ENCODE measurements at places on chromosomes 11 and 22.

DNA sequence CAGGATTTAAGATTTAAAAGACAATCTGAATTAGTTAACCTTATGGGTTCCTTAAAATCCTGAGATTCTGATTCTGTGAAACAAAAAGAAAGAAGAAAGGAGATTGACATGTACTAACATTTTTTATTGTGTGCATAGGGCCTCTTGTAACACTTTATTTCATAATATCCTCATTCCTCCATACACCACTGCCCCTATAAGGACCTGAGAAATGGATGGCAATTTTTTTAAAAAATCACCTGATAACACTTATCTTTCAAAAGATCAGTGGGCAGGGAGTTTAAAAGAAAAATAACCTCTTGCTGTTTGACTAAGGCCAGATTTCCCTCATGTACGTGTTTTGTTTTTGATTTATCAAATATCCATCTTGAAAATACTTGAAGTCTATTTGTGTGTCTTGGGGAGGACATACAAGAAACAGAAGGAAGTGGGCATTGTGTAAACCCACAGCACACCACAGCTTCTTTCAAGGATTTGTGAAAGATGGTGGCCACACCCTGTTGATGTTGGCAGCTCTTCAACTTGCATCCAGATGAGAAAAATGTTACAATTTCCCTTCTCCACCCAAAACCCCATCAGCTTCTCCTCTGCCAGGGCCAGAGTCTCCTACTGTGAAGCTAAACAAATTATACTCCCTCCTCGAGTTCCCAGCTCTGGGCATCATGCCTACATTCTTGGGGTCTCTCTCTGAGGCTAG is 35.0 kb upstream of the MPEG1 start:
- no peak for DNase-seq

DNA sequence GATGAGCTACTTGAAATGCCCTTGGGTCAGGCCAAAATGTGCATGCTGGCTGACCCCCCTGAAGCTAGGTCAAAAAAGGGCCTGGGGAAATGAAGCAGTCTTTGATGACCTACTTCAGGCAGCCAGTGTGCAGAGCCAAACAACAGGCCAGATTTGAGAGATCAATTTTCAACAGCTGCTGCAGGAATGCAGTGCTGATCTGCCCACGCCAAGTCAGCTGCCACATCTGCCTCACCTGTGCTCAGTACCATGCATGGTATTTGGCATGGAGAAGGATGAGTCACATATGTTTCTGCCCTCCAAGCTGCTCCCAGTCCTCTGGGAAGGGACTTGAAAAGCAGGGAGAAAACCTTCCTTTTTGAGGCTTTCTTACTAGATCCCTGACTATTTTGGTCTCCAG is 35.8 kb downstream of the MTNR1B start:
- no peak for DNase-seq

GRCh38 chr22:36116127-36116526 is 44.4 kb downstream of the APOL3 start:
- DNase-seq = no peak

DNA sequence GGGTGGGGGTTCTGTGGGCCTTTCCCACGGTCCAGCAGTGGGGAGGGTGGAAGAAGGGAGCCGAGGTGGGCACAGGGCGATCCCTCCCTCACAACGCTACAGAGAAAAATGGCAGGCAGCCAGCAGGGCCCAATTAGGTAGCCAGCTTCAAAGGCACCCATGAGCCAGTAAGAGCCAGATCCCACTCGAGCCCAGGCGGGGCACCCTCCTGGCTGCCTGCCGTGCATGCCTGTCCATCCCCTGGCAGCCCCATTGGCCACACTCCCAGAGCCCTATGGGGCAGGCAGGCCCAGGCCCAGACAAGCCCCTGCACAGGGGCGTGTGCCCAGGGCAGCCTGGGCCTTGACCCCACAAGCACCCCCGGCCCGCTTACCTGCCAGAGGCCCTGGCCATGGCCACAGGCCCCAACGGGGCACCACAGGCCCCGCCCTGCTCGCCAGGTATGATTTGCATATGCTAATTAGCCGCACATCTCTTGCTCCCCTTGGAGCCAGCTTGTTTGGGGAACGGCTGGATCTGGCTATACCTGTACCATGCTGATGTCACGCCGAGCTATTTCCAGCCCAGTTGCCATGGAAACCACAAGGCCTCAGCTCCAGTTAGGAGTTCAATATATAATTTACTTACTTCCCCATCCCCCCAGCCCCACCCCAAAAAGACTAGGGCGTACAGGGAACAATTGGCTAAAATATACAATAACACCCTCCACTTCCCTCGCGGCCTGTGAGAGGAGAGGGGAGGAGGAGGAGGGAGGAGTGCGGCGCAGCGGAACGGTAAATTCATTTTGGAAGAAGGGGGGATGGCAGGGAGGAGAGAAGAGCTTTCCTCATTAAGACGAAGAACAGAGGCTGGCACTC is 47.5 kb upstream of the TCF20 start:
- DNase-seq = peak; percentile 72

- peak; percentile 100 for DNase-seq
These were observed at the start of gene TSSC4 for GRCh38 chr11:2400069-2400761. Gene TSSC4 (plus strand): TSS chr11:2400750. CDS start chr11:2402634, 1,884 bp downstream.

GRCh38 chr11:115606498-115607220 is 102.4 kb upstream of the CADM1 start:
- peak; percentile 29 for DNase-seq

GRCh38 chr11:111366560-111367410 is 12.3 kb downstream of the POU2AF1 start:
- DNase-seq = no peak

GRCh38 chr11:130518164-130518680 is 69.8 kb downstream of the ADAMTS15 start:
- DNase-seq = no peak

GRCh38 chr22:30368420-30368819 is 11.6 kb downstream of the CCDC157 start:
- DNase-seq = no peak

DNA sequence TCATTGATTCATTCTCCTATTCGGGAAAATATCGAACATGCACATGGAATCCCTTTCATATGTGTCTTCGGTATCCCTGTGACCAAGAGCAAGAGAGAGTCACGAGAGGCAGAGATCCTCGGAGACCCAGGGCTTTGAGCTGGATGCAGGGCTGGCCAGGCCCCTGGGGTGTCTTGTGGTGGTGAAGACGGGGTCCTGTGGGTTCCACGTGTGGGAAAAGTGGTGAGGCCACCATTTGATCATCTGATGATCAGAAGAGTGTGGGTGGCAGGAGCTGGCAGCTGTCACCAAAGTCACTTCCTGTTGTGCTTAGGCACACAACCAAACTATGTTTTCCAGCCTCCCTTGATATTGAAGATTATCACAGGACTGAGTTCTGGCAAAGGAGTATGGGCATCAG is 94.0 kb downstream of the BRD1 start:
- DNase-seq = peak; percentile 10

- DNase-seq = peak; percentile 76
These were observed 85.3 kb downstream of the CACNA1I start for GRCh38 chr22:39655831-39656230.

DNA sequence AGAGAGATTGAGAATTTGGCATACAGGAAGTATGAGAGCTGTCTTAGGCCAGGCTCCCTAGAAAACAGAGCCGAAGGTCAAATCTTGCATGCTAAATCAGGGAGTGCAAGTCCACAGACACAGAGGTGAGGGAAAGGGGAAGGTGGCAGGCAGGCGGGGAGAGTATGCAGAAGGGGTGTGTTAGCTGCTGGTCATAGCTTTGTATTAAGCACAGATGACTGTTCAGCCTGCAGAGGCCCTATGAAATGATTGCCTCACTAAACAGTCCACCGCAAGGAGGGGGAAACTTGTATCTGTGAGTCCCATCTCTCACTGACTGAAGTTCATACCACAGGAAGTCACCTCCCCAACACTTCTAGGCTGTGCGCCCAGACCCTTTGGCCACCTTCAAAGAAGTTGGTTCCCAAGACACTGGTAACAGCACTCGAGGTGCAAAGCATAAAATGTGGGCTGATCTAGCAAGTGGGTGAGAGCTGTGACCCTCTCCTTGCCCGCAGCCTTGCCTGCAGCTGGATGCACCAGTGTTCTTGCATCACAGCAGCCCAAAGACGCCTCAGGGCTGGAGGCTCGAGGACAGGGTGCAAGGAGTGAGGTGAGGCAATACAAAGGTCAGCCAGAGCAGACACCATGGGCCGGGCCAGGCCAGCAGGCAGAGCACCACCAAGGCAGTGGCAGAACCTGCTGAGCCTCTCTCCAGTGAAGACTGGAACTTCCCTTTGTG is 115.3 kb upstream of the TBCEL start:
- no peak for DNase-seq

DNA sequence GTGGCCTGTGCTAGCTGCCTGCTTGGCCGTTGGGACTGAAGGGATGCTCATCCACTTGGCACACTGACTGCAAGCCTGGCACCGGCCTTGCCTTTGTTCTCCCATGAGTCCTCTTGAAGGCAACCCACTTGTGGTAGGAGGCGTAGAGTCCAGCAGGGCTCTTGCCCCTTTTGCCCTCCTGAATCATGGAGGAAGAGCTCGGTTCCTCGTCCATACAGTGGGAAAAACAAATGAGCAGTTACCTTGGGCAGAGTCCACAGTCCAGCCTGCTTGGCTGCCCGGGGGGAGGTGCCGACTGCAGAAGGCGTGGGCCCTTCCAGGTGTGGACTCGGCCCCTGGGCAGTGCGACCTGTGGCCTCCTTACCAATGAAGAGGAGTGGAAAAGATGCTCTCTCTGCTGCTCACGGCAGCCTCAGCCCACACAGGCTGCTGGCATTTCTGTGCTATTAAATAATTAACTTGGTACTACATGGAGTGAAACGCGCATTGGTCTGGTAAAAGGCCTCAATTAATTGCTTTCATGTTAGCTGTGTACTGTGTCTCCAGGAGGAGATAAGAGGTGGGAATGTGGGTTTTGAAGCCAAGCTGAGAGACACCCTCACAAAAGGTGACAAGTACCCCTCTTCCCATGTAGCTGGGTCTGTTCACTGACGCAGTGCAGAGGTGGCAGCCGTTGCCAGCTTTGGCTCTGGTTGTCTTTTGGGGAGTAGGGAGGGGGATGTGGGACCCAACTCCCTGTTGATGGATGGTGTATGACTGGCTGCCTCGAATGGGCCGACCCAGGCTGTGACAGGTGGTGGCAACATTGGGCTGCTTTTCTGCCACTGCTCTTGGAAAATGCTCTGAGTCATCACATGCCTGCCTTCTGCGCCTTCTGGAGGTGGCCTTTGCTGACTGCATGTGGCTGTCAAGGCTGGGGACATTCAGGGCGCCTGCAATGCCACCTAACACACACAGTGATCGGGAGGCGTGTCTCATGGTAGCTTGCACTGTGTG is 26.8 kb upstream of the B3GAT1 start:
- DNase-seq = no peak

GRCh38 chr11:103545551-103545950 is 436.3 kb downstream of the DYNC2H1 start:
- no peak for DNase-seq

- DNase-seq = no peak
These were observed 26.0 kb downstream of the PARVG start for GRCh38 chr22:44206696-44207095.

GRCh38 chr11:33829430-33830141 is 55.3 kb upstream of the FBXO3 start:
- no peak for DNase-seq

DNA sequence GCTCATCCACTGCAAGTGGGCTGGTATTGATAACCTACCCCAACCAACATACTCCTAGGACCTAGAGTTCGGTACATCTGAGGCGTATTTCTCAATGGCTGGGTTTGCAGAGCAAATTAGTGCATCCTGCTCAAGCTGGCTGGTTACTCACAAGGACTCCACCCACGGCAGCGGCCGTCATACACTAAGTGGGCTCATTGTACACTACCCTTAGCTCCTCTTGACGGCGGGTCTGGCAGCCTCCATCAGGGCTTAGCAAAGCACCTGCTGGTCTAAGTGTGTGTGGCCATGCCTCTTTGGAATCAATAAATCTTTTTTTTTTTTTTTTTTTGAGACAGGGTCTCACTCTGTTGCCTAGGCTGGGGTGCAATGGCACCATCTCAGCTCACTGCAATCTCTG is 20.2 kb upstream of the KCNJ11 start:
- no peak for DNase-seq

- peak; percentile 76 for DNase-seq
These were observed 21.7 kb downstream of the TPST2 start for GRCh38 chr22:26568207-26568706.
